ENCODE measurements at places on chromosomes 4 and X.

DNA sequence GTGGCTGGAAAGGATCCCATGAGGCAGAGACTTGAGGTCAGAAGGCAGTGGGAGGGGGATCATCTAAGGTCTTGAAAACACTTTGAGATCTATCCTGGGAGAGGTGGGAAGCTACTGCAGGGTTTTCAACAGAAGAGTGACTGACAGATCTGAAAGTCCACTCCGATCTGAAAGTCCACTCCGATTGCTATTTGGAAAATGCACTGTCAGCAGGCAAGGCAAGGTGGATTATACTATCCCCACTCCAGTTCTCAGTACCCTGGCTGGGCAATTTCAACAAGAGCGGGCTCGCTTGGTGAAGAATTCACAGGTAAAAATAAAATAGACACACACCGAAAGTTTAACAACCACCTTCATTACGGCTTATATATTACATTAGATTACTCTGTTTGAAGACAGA, 42.3 kb upstream of the C1QTNF7 start:
- DNase-seq, result no peak

GRCh38 chrX:132037479-132037993, 14.4 kb downstream of the STK26 start:
- no peak for DNase-seq

- DNase-seq, result no peak
Observed at GRCh38 chrX:19640693-19641374, 125.5 kb upstream of the MAP3K15 start.

- DNase-seq, result no peak
Observed at GRCh38 chr4:43337707-43338106, 445.2 kb downstream of the GRXCR1 start.

DNA sequence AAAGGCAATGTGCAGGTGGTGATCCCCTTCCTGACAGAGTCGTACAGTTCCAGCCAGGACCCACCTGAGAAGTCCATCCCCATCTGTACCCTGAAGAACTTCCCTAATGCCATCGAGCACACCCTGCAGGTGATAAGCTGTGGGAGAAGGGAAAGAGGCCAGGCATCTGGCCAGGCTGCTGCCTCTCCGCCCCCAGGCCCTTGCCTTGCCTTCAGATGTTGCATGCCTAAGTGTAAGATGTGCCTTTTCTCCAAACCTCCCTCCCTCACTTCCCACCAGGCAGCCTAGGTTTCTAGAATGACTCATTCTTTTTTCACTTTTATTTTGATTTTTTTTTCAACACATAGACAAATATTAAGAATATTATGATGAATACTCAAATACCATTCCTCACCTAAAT, 12.2 kb upstream of the CDK16 start:
- DNase-seq, result no peak

GRCh38 chrX:69285881-69286564, 120.8 kb upstream of the PJA1 start:
- peak; percentile 46 for DNase-seq

GRCh38 chr4:22514001-22514400, 1.9 kb downstream of the ADGRA3 start:
- no peak for DNase-seq

GRCh38 chr4:40600850-40601249, 28.8 kb downstream of the RBM47 start:
- DNase-seq, result no peak

DNA sequence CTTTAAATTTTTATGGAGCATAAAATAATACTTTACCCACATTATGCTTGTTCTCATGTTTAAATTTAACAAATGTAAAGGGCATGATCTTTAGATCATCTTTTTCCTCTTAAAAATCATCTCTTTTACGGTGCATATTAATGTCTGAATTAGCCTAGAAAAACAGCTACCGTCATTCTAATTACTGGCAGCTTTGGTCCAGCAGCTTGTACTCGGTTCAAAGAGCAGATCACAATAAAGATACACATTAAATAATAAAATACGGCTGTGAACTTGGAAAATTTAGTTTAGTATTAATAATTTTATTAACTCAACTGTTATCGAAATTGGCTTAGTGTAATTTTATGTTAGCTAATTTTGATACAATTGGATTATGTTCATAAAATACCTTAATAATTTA, 19.1 kb downstream of the CCSER1 start:
- DNase-seq, result no peak

DNA sequence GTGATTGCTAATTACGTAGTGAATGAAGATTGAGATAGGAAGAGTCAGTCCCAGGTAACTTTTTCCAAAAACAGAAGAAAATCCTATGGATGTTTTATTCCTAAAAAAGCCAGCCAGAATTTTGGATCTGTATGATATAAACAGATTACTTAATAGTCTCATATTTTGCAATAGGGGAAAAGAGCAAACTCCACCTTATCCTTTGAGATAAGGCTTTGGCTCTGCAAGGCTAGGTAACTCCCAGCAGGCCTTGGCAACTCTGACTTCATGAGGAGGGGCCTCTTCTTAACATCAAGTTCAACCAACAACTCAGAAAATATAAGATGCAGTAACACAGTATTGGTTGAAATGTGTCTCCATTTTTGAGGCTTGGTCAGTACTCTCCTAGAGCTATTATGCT, 98.7 kb upstream of the SLC4A4 start:
- no peak for DNase-seq

Data from stimulated activated CD8-positive, alpha-beta memory T cell treated with anti-CD3 and anti-CD28 coated beads, Interleukin-4, amount 100 ng/mL, for 24 hours (primary cell).